ENCODE measurements at places on chromosomes 2 and 18.

DNA sequence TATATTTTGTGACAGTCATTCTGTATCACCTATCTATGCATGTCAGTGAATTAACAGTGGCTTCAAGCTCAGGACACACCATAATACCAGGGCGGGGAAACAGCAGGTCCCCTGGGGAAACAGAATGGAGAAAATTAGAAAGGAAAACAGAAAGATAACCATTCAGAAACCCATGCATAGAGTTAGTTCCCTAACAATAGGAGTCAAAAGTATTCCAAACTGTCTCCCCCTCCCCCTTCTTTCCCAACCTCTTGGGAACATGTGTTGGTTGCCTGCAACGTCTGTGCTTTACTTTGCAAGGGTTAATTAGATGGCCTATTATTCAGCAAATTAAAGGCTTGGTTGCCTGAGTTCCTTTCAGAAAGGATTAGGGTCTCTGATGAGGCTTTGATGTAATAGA lies 176.4 kb downstream of the MYO3B start:
- DNase-seq = no peak

DNA sequence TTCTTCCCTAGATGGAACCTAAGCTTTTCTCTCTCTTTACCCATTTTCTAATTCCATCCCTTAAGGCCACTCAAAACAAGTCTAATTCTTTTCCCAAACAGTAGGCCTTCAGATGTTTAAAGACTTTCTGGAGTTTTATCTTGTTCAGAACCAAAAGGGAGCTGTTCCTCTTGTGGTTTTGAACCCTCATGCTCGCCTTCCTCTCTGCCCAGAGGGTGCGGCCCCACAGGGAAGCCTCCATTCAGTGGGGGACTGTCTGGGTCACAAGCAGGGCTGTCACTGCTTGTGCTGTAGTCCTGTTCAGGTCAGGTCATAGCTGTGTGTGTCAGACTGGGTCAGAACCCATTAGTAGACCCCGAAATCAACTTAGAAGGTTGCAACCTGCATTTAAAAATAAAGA lies 56.5 kb downstream of the TET3 start:
- DNase-seq = no peak

DNA sequence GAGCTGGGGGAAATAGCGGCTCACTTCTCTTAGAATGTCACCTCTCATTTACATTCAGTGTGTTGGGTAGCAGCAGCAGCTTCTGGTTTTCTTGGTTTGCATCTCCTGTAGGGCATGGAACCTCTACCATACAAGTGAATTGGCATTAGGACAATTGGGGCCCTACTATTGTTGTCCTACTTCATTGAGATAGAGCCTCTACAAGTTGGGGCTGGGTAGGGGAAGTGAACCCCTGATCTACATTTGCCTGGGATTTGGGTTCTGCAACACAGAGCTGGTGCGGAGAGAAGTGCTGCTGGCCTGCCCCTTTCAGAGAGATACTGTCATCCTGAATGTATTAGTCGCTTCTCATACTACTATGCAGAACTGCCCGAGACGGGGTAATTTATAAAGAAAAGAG lies 391.6 kb upstream of the HS6ST1 start:
- DNase-seq = no peak

- no peak for DNase-seq
Measured at GRCh38 chr18:70086085-70086484, 119.4 kb downstream of the RTTN start.

GRCh38 chr2:136389809-136390208 lies 271.9 kb upstream of the CXCR4 start:
- DNase-seq = no peak

- no peak for DNase-seq
Measured at GRCh38 chr2:219409619-219410018, 8.6 kb upstream of the DES start.

GRCh38 chr2:73895473-73895872 lies 2.7 kb downstream of the ACTG2 start:
- no peak for DNase-seq

- no peak for DNase-seq
Measured at GRCh38 chr2:32452338-32453064, 95.7 kb downstream of the BIRC6 start.

GRCh38 chr2:227674485-227674884 lies 7.9 kb downstream of the SCYGR5 start:
- DNase-seq = no peak

GRCh38 chr18:49075681-49076080 lies 124.9 kb upstream of the SMAD7 start:
- DNase-seq = no peak

GRCh38 chr2:168992026-168992425 lies 39.1 kb downstream of the ABCB11 start:
- no peak for DNase-seq

DNA sequence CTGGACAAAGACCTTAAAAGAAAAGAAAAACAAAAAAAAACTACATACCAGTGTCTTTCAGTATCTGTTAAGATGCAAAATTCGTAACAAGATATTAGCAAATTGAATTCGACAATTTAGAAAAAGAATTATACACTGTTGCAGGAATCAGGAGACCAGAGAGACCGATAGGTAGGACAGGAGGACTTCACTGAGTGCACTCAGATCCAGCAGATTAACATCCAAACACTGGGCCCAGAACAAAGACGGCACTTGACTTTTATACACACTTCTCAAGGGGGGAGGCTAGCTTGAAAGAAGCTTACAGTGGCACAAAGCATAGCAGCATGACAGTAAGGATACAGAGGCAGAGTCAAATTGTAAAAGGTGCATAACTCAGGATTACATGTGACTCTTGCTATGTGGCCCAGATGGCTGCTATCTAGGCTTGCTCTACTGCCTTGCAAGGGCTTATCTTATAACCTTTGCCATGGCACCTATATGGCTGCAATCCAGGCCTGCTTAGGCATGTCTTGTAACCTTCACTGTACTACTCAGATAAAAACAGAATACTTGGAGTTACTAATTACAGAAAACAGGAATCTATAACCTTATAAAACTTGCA lies 507.3 kb upstream of the LRRTM4 start:
- no peak for DNase-seq

- DNase-seq = no peak
Measured at GRCh38 chr2:29117636-29118303, 2.6 kb downstream of the CLIP4 start.

GRCh38 chr2:159256159-159256558 lies 30.3 kb downstream of the WDSUB1 start:
- DNase-seq = no peak

- DNase-seq = no peak
Measured at GRCh38 chr2:47177043-47177565, 22.0 kb upstream of the STPG4 start.

DNA sequence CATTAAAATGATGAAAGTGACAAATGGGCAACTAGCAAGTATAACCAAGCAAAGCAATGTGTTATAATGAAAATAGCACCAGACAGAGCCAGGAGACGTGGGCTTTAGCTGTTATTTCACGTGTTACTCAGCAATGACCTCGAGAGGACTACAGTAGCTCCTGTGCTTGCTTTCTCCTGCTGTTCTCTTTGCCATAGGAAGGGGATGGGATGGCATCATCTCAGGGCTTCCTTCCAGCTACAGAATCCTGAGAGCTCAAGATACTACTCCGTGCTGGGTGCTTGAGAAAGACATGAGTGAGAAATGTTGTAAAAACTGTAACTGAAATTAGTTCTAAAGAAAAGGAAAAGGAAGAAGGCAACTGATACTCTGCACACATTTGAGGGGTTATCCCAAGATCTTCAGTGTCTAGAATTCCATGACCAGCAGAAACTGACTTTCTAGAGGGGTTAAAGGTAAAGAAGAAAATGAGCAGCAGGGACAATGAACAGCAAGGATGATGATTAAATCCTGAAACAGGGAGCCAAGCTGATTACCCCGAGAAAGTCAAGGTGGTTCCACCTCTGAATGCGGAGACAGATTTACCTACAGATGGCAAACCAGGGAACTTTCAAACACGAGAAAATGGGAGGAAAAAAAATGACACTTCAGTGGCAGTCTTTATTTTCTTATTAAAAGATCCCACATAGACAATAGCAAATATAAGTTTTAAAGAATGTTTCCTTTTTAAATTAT lies 33.4 kb downstream of the GAREM1 start:
- no peak for DNase-seq

DNA sequence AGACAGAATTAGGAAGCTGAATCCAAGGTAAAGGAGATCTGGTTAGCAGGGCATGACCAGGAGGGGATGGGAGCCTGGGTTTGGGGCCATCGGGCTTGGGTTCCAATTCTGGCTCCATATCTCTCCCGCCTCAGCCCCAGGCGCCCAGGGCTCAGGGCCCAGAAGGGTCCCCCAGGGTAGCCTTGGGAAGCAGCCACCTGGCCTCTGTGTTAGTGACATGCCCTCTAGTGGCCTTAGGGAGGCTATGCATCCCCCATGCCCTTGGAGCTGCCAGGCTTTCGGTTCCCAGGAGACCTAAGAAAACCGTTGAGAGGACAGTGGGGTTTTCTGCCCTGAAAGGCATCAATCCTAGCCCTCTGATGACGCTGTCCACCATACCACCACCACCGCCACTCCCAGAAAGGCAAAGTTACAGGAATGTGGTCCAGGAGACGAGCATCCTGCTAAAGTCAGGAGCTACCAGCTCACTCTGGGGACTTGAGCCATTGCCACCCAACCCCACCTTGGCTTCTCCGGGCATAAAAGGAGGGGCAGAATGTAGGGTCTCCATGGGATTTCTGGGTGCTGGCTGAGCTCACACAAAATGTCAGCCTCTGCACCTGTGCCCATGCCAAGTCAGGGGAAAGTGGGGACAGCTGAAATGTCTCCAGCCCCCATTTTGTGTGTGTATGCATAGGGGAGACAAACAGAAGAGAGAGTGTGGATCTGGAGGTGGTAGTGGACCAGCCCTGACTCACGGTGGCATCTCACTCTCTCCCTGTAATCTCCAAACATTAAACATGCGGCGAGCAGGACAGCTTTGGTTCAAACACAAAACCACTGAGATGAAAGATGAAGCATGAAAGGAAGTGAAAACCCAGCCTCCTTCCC lies 56.5 kb downstream of the EMX1 start:
- peak; percentile 54 for DNase-seq

GRCh38 chr2:235876099-235876679 lies 292.0 kb downstream of the GBX2 start:
- DNase-seq = no peak

DNA sequence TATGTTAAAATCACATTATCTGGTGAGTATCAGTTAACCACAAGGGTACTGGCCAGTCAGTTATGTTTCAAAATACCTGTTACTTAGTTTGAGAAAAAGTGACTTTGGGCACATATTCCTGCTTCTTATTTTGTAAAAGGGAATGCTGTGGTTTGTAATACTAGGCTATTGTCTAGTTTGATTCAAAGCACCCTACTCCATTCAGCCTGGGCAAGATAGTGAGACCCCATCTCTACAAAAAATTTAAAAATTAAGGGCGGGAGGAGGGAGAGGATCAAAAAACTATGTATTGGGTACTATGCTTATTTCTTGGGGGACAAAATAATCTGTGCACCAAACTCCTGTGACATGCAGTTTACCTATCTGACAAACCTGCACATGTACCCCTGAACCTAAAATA lies 18.9 kb downstream of the MBD5 start:
- DNase-seq = no peak

GRCh38 chr18:48562075-48562474 lies 23.2 kb downstream of the CTIF start:
- DNase-seq = no peak

DNA sequence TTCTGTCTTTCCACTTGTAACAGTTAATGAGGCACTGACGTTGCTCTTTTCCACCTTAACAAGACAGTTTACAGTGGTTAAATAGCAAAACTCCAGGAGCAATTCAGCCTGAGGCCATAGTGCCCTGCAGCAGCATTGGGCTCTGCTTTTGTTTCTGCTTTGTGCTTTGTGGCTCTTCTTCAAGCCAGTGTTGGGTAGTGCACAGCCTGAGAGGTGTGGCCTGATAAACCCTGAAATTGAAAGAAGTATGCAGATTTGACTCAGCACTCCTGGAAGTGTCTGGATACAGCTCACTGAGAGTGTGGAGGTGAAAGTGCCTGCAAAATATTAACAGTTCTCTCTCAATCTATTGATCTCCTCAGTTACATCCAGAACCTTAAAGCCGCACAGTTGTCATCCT lies 63.0 kb downstream of the STK25 start:
- no peak for DNase-seq

DNA sequence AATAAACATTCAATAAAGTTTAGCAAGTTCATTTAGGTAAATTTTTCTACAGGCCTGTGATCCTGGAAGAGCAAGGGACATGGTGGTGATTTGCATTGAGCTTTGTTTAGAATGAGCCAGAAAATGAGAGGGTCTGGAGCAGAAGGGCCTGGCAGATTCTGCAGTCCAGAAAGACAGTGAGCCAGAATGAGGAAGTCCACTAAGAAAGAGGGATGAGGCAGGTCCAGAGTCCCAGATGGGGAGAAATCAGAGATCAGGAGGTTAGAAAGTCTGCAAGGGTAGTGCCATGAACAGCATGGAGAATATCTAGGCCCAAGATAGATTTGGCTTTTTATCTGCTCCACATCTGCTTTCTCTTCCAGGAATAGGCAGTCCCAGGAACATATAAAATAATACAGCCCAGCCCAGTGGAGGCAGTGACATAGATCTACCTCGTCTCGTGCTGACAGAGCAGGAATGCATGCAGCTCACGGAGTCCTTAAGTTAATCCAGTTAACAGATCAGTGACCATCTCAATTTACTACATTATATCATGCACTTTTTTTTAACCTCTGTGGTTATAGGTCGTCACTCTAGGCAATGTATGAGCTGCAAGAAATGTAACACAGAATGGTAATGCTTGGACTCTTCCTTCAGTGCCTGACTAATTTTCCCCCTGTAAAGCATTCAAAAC lies 429.0 kb downstream of the SUCLG1 start:
- DNase-seq = no peak

DNA sequence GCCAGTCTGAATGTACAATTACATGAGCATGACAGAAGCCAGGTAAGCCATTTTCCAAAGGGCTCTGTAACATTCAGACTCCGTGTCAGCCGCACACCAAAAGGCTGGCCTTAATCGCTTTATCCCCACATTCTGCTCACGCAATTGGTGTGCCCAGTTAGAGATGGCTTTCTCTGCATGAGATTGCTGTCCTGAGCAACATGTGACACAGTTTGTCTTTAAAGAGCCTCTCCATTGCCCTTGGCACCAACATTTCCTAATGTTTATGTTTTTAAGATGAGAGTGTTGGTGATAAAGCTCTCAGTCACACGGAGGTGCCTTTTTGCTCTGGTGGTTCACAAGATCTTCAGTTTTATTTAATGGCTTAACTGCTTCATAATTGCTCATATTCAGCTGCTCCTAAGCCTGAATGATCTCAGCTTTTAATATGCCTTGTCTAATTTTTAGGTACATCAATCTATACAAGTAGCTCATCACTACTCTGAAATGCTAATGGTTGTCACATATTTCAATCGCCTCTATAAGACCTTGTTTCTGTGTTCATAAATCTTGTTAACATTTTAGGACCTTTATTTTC lies 164.8 kb upstream of the ACVR2A start:
- DNase-seq = no peak

DNA sequence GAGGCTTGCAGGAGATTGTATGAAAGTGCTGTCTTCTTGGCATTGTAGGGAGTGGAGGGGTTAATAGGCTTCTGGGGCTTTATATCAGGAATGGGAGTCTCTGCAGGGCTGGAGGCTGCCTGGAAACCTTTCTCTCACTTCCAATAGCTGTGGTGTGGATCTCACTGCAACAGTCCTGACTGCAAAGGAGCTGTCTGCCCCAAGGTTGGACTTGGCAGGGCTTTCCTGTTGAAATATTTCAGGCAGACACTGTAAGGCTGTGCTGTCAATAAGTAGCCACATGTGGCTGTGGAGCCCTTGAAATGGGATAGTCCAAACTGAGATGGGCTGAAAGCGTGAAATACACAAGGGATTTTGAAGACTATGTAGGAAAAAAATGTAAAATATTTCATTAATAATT lies 399.1 kb upstream of the SPRED2 start:
- DNase-seq = no peak

All from stimulated activated CD8-positive, alpha-beta memory T cell treated with anti-CD3 and anti-CD28 coated beads, Interleukin-4, amount 100 ng/mL, for 48 hours (primary cell).